ENCODE measurements at places on chromosomes 6 and 20. TPM values are rescaled to one million over a fixed set of nuclear protein-coding genes. Genes with fewer than 3 reads are reported as not detected.

Gene GABRR1
- total RNA-seq = not detected

Gene TCF21
- total RNA-seq = 0.16 TPM

Gene PACRG
- not detected for total RNA-seq

Gene RAET1G
- not detected for total RNA-seq

Gene HLA-DMB
- 1.9 TPM for total RNA-seq

Gene B3GALT4
- total RNA-seq = 1.0 TPM

Gene GPR6
- not detected for total RNA-seq

Gene ZBTB46
- total RNA-seq = 1.6 TPM

Measured in SK-MEL-5 (cell line).